ENCODE measurements at places on chromosomes 7 and 10.

DNA sequence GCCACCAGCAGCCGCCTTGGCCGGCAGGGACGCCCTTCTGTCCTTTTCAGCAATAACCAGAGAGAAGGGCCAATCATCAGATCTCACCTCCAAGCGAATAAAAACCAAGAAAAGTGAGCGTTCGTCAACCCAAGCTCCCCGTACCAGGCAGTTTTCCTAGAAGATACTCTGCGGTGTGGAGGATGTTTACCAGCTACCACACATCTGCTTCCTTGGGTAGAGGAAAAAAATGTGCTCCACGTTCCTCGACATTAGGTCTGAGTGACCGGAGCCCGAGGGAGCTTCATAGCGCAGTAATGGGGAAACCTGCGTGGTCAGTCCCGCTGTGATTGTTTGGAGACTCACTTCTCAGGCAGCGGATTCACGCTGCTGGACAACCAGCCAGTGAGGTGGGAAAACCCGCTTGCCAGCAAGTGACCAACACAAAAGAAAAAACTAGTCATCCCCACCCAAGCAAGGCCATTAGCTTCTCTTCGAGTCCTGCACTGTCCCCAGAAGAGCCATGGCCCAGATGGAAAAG lies 73.0 kb downstream of the ZRANB1 start:
- no peak for DNase-seq

GRCh38 chr7:92766461-92767003 lies 69.8 kb downstream of the CDK6 start:
- DNase-seq, result no peak

DNA sequence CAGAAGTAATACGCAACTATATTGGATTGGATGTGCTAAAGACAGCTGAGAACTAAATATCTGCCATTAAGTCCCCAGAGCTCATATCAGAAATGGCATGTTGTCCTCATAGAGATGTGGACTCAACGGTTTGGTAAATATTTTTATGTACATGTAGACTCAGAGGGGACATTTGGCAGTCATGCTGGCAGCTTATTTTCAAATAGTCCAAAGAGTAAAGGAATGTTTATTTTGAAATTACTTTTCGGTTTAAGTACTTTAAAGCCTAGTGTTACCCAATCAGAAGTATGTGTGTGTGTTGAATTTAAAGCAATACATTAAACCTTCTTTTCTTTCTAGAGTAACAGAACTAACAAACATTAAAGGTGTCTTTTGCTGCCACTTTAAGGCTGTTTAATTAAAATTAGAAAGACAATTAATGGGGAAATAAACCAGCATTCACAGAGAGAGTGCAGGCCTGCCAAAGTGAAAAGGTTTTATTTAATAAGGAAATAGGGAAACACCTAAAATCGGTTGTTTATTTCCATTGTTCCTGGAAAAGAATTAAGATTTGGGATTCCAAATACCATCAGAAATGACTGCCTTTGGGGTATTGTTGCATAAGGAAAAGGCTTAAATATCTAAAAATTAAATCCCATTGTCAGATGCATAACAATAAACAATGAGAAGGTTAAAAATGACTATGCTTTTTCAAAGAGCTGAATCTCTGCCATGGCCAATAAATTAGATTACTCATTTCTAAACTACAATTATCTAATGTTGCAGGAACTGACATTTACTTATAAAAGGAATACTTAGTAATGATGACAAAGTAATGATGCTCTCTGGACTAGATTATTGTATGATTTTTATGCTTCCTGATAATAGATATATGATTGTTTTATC lies 113.4 kb upstream of the AHR start:
- peak; percentile 12 for DNase-seq

DNA sequence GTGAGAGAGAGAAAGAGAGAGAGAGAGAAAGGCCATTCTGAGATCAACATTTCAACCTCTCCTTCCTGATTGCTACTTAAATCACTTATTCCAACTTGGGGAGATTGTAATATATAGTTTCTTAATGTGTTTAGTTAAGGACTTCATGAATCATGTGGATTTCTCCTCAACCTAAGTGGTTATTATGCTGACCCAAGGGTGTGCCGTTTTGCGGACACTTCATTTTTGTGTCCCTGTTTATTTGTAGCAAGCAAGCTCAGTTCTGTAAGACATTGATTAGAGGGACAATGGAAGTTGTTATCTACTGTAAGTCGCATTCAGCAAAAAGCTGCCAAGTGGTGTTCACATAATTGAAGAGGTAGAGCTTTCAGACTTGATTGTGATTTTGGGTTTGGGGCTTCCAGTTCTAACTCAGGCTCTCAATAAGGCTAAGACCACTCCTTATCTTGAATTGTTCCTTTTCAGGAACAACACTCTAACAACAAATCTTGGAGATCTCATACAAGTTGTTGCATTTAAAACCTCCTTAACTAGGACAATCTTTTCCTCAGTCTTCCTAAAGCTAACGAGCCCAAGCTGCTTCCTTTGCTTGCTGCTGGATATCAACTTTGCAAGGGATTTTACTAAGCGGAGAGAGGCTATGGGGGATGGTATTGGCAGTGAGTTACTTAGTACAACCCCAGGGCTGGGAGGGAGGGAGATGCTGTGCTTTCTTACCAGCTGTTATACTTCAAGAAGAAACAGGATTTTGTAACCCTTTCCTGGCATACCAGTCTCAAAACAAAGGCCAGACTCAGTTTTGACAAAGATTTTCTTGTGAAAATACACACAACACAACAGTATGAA lies 19.8 kb upstream of the COL1A2 start:
- peak; percentile 93 for DNase-seq

DNA sequence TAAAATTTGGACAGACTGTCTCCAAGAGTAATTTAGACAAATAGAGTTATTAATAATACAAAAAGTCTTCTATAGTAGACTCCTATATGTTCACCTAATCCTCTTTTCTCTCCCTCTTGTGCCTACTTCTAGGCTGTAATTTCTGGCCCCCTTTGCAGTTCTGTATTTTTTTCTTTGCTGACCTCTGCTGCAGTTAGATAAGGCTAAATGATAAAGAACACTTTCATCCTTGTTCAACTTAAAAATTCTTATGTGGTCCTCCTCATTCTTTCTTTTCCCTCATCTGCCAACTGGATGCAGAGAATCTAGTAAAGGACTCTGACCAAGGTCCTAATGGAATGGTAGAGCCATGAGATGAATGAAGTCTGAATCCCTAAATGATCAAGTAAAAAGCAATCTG lies 20.1 kb downstream of the GLCCI1 start:
- no peak for DNase-seq

All from fibroblast of skin of left quadriceps (primary cell).